ENCODE measurements at places on chromosomes 3 and 15.

DNA sequence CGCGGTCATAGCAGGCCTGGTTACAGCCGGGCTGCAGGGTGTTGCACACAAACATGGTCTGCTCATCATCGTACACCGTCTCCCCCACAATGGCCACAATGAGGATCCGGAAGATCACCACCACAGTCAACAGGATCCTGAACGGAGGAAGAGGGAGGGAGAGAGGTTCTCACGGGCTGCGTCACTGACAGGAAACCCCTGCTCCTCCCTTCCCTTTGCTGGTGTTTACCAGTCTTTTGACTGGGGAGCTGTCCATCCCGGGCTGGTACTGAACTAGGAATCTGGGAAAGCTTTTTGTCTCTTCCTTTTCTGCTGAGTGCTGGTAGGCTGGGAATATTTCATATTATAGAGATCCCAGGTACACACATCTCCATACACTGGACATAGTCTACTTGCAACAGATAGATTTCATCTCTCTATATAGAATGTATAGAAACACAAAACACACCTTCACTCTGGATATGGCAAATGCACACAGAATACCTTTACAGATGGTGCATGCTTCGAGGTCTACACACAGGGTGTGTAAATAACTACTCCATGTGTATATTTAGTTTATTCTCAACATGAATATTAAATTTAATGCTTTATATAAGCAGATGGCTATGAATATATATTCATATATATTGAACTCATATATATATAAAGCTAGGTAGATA is 1.4 kb downstream of the GJD2 start:
- DNase-seq = no peak

DNA sequence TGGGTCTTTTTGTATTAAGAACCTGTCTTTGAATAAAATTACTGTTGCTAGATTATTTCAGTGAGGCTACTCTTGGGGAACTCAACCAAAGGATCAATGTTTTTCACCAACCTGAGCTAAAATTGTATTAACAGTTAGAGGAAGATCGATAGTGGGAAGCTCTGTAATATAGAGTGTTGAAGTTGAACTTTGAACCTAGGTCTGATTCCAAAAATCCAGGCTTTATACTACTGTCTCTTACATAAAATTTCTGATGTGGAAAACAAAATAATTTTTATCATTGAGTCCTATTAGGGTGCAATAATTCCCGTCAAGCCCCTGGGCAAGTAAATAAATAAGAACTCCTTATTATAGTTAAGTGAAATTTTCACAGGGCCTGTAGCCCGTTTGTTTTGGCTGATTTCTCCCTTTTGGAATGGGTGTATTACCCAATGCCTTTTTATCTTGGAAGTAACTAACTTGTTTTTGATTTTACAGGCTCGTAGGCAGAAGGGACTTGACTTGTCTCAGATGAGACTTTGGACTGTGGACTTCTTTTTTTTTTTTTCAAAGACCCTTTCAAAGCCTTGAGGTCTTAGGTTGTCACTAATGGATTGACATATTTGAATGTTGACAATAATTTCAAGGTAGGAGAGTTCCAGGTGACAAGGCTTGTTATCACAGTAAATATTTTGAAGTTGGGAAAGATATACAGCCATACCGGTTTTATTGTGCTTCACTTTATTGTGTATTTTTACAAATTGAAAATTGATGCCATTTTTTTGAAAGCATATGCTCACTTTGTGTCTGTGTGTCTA is 276.1 kb downstream of the NFKBIZ start:
- DNase-seq = no peak

DNA sequence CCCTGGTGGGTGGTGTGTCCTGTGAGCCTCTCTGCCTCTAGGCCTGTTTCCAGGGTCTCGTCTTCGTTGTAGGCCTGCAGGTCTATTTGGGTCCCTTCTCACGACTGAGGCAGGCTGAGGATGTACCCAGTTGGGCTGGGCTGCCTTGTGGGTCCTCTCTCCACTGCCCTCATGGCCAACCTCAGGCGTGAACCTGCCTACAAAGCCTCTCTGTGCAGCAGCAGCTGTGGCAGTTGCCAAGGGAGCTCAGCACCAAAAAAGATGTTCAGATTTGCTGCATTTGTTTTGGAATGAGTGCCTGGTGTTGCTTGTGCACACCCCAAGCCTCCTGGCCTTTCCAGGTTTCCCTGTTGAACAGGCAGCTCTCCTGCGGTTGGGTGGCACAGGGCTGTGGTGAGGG is 13.4 kb downstream of the KLF13 start:
- no peak for DNase-seq

DNA sequence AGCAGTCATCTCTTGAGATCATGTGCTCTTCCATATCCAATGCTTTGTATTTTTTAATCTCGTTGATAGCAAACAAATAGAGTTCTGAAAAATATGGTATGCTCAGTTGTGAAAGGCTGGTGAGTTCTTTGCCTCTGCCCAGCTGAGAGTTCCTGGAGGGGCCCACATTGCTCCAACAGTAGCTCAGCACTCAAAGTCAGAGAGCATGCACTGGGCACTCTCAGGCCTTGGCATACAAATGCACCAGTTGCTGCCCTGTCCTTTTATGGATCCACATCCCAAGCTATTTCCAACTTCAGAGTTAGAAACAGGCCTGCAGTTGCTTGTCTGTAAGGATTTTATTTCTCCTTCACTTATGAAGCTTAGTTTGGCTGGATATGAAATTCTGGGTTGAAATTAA is 181.7 kb upstream of the CHRNA7 start:
- DNase-seq = no peak

GRCh38 chr3:177111541-177111949 is 85.7 kb downstream of the TBL1XR1 start:
- DNase-seq = no peak

GRCh38 chr3:14473411-14473891 is 66.7 kb downstream of the GRIP2 start:
- DNase-seq = no peak

GRCh38 chr3:183259087-183259486 is 6.0 kb downstream of the B3GNT5 start:
- DNase-seq = no peak

- DNase-seq = no peak
These were observed 1.7 kb downstream of the NT5DC2 start for GRCh38 chr3:52531860-52532516.

GRCh38 chr3:48970586-48970985 is 19.5 kb upstream of the P4HTM start:
- DNase-seq = no peak

GRCh38 chr3:2274526-2274925 is 175.9 kb downstream of the CNTN4 start:
- no peak for DNase-seq

- DNase-seq = no peak
These were observed 6.2 kb upstream of the PAK6 start for GRCh38 chr15:40232625-40233070.

DNA sequence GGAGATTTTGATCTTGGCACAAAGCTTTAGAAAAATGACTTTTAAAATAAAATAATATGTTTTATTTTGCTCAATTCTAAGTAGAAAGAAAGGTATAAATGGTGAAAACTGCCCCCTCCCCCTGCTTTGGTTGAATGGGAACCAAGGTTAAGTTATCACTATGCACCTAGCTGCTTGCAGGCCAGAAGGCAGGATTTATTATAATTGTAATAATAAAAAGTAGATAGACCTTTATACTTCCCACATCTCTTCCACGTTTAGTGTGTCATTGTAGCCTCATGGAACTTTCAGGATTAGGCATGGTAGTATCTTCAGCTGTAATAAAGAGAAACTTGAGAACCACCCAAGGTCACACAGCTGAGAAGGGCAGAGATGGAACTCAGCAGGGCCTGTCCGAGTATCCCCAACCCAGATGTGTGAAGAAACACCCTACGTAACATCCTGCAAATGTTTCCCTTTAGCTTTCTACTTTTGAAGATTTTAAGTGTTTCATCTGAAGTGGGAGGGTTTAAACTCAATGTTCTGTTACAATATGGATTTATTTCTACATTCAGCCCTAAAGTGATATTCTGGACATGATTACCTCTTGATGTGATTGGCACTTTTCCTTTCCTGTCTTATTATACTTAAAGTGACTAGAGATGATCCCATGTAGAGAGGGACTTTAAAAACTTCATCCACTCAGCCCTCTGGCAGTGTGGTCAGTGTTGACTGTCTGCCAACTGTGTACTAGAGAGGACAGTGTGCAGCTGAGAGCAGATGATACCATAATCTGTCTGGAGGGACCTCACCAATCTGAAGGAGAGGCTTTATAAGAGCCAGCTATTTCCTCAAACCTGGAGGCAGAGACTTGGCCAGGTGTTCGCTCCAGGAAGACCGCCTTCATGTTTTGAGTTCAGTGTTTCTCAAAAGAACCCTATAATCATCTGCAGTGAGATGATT is 282.5 kb upstream of the TRIM42 start:
- DNase-seq = peak; percentile 61

DNA sequence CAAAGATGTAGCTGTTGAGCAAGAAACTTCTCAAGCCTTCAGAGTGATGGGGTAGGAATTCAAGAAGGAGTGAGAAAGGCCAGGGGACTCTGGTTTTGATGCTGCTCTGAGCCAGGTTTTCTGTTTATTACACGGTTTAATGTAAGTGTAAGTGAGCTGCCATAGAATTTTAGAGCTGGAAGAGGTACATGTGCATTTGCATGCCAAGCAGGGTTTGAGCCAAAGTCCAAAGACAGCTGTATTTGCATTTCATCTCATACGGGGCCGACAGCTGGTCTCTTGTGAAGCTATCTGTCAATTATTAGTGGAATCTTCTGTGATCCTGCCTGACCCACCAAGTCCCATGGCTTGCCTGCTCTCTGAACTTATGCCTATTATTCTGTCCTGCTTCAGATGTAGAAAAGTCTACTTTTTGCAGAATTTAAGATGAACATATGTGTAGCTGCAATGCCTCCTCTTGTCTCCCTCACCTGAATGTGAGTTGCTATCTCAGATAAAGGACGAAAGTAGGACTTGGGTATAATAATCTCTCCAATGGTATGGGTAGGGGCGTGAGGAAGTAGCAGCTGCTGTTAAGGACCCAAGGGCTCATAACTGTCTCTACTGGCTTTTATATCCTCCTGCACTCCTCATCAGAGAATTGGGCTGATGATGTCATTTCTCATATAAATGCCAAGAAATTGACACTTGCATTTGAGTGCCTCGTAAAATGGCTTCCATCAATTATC is 160.0 kb downstream of the SQOR start:
- no peak for DNase-seq

GRCh38 chr3:170076715-170077238 is 39.0 kb downstream of the GPR160 start:
- DNase-seq = no peak

DNA sequence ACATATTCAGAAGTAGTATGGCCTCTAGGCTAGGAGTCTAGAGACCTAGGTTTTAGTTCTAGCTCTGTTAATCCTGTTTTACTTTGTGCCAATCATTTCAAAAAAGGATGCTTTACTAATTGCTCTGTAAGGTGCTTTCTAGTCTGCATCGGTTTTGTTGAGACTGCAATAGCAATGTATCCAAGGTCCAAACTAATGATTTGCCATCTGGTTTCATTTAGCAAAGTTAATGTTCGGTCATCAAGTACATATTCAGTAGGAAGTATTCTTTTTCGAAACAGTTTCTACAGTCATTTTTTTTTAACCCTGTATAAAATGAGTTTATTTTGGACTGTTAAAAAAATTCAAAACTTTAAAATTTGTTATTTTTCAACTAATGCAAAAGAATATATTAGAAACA is 2.0 kb upstream of the GALK2 start:
- no peak for DNase-seq

DNA sequence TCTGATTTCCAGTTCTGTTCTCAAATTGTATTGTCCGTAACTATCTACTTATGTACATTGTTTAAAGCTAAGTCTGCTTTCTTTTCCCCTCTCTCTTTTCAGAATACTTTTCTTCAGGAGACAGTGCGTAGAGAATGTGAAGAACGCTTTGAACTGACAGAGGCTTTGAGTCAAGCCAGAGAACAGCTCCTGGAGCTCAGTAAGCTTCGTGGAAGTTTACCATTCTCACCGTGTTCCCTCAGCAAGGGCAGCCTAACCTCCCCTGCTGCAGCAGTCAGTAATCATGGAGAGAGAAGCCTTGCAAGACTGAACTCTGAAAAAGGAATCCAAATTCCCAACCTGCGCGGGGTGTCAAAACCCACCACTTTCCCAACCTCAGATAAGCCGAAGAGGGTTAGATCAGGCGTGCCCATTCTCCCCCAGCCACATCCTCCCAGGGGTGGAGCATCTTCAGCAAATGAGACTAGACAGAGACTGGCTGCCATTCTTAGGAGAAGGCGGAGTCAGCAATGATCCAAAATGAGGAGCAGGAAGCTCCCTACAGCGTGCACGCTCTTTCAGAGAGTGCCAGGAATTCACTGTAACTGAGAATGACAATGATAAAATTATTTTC is 114.6 kb downstream of the CCNL1 start:
- no peak for DNase-seq

DNA sequence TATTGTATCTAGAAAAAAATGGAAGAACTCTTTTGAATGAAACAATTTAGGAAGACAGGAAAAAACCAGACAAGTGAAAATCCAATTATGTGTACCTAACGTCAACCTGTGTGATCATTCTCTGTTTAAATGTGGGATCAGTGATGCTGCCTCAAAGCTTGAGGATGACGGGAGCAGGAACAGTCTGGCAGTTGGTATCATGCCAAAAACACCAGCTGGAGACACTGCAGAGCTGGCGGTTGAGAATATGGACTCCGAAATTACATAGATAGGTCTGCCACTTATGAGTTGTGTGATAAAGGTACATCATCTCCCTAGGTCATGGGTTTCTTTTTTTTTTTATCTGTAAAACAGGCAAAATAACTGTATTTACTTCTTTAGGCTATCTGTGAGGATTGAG is 480.5 kb downstream of the CNTN4 start:
- no peak for DNase-seq

- peak; percentile 32 for DNase-seq
These were observed 191.4 kb downstream of the THRB start for GRCh38 chr3:24303057-24303754.

- DNase-seq = no peak
These were observed 15.5 kb downstream of the WDR48 start for GRCh38 chr3:39067286-39067685.

DNA sequence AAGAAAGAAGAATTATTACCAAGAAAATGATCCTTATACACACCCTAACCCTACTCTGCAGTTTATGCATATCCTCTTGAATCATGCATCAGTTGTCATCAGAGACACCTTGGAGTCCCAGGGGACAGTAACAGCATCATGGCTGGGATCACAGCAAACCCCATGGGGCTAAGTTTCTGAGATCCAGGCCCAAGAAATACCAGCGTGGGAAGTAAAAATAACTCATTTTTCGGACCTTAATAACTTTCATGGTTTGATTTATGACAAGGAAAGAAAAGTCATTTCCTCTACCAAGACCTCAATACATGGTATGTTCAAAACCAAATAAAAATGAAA is 38.8 kb upstream of the B3GNT5 start:
- DNase-seq = no peak

- no peak for DNase-seq
These were observed 5.8 kb downstream of the ISLR start for GRCh38 chr15:74179101-74179841.

- DNase-seq = no peak
These were observed 178.5 kb downstream of the APBA2 start for GRCh38 chr15:29064290-29064689.

DNA sequence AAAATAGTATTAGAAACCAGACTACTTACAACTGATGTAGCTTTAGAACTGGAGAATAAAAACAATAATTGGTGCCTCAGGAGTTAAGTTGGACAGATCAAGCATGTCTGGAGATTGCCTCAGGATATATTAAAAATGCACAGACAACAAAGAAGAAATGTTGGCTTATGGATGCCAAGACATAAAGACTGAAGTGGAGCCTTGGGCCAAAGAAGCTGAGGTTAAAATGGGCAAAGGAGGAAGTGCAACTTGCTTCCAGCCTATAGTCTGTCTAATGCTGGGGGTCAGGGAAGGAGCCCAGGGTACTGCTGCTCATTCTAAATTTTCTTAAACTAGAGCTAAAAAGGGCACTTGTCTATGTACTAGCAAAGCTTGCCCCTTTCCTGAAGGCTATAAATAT is 77.5 kb downstream of the ESYT3 start:
- DNase-seq = no peak

Data from COR-L47 (cell line).